CD4-positive, alpha-beta T cell treated with Interleukin-15 for 4 hours (primary cell): ENCODE measurements at places on chromosomes 12 and 14.

GRCh38 chr14:92617581-92617980, 104.0 kb downstream of the RIN3 start:
- no peak for DNase-seq

- no peak for DNase-seq
Observed at GRCh38 chr12:80704420-80704819, 3.0 kb upstream of the MYF6 start.

- DNase-seq: no peak
Observed at GRCh38 chr14:34055157-34055950, 104.5 kb upstream of the EGLN3 start.

DNA sequence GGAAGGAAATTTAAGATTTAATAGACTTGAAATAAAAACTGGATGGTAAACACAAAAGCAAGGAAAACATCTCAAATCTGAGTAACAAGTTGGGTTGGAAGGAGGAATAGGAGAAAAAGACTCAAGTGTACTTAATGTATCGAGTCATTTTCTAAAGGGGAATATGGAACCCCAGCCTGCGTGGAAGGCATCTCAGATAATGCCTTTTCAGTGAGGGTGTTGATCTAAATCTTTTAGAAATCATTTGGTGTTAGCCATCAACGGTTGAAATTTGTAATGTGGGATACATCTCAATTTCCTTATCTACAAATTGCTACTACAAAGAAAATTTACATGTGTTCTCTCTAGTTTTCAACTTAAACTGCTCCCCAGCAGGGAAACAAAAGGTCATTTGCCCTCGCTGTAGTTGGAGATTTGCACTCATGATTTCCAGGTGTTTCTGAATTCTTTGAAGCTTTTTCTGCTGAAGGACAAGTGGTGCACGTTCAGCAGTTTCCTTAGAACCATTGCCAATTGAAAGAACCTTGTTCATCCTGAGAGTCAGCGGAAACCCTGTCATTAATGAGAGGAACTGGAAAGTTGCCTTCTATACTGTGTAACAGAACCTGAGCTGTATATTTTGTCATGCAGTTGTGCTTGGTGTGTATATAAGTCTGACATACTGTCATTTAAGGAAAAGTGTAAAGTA, 2.2 kb downstream of the PCBP2 start:
- no peak for DNase-seq

- no peak for DNase-seq
Observed at GRCh38 chr12:4700621-4701026, 19.6 kb upstream of the GALNT8 start.

GRCh38 chr14:65062096-65063075, 39.9 kb downstream of the MAX start:
- DNase-seq: no peak

GRCh38 chr12:122089077-122089476, 10.5 kb downstream of the MLXIP start:
- no peak for DNase-seq

GRCh38 chr14:65408113-65408512, 4.4 kb upstream of the FUT8 start:
- DNase-seq: no peak

- no peak for DNase-seq
Observed at GRCh38 chr14:96140952-96141351, 63.7 kb upstream of the BDKRB2 start.

DNA sequence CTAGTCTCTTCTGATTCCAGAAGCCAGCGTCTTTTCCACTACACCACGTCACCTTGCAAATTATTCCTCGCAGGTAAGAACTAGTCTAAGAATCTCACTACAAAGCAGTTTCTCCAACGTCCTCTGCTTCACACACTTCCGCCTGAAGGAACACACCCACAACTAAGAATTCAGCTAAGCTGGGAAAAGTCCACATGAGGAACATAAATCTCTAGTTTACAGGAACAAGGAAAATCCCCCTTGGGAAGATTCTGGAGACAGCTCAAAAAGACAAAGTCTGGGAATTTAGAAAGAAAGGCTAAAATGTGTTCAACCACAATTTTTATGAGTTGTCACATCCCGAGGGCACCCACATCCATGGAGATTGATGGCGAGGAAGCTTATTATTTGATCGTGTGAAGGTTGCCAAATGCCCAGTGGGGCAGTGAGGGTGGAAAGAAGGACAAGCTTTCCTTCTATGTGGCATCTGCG, 780.2 kb upstream of the TBX3 start:
- DNase-seq: no peak

DNA sequence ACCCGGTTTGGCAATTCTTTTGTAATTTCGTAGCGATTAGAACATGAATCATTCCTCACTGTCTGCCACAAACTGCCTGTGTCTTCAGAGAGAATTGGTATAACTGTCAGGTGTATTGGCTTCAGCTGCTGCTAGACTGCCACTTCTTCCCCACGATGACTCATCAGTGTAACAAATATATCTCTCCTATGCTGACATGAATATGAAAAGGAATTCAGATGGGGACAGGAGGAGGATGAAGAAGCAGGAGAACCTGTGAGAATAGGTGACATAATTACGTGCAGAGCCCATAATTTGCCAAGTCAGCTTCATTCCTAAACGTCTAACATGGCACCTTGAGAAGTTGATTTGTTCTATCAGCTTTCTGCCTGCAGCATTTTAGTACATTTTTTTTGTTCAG, 64.9 kb downstream of the FRMD6 start:
- no peak for DNase-seq

DNA sequence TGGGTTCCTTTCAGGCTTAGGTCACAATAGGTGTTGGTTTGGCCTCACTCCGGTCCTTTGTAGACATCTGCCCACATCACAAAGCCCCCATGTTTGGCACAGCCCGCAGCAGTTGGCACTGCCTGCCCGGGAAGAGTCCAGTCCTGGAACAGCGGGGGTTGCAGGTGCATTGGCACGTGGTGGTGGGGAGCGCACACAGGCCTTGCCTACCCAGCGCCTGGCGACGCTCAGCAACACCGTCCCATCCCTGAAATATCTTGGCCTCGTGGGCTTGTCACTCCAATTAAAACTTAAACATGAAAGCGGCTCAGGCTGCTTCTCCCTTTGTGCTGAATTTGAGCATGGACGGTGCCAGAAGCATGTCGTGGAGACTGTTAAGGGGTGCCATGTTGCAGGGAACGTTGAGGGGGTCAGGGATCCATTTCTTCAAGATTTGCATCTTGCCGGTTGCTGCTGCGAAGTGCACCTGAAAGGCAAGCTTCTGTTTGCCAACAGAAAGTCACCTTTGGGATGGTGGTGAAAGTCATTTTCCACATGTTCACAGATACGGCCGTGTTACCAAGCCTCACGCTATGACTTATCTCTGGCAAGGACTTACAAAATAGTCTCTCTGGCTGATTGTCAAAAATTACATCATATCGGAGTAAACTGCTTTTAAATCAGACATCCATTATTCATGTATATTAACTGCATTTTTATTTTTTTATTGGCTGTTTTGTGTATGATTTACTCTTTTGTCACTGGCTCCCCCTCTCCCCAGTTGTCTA, 91.5 kb downstream of the FBXW8 start:
- DNase-seq: no peak

GRCh38 chr14:32559048-32559447, 229.9 kb downstream of the AKAP6 start:
- DNase-seq: no peak

DNA sequence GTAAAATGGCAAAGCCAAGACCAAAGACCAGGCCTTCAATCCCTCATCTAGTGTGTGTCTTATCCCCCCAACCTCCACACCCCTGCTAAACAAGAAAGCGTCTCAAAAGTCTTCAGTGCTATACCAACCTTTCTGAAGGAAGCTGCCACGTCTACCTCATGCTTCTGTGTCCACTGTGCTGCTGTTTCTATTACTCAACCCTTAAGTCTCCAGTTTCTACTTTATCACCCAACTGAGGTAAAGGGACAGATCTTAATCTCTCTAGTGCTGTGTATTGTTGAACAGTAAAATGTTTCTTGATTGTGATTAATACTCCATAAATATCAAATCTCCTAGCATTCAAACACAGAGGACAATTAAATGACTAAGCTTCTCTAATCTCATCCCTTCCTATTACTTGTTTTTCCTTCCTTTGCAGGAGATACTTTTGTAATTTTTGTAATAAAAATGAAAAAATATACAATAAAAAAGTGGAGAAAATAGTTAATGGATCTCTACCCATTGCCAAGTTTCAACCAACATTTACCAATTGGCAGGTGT, 23.3 kb downstream of the BTBD7 start:
- no peak for DNase-seq

DNA sequence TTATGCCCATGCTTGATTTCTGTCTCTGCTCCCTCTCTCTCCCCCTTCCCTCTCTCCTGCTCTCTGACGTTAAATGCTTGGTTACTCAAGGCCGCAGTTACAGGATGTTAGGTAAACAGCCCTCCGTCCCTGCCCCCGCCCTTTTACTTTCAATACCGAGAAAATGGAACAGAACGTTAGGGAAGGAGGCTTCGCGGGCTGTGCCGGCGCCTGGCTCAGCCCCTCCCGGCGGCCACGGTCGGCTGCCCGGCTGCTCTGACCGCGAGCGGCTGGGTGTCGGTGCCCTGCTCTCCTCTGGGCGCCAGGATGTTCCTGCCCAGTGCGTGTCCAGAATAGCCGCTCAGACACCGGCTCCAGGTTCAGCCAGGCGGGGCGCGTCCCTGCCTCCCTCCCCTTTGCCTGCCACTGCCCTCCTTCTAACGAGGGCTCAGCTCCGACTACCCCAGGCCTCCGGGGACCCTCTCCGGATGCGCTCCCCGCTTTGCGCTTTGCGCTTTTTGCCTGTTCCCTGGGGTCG, 166.1 kb downstream of the ADCK1 start:
- no peak for DNase-seq

- peak; percentile 70 for DNase-seq
Observed at GRCh38 chr12:54749191-54749818, 101.1 kb upstream of the DCD start.

DNA sequence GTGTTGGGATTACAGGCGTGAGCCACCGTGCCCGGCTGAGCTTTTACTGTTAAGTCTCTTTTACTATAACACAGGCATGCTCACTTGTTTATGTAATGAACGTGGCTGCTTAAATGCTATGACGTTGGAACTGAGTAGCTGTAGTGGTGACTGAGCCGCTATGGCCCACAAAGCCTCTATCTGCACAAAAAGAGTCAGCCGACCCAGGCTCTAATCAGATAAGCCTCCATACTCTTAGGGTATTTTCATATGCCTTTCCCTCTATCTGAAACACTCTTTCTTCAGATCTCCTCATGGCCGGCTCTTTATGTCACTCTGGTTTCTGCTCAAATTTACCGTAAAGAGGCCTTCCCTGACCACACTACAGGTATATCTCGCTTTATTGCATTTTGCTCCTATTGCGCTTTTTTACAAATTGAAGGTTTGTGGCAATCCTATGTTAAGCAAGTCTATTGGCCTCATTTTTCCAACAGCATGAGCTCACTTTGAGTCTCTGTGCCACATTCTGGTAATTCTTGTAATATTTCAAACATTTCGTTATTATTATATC, 8.0 kb downstream of the SLC2A14 start:
- DNase-seq: no peak

GRCh38 chr12:6041891-6042290, 82.6 kb downstream of the VWF start:
- no peak for DNase-seq

- no peak for DNase-seq
Observed at GRCh38 chr12:39127401-39127800, 222.0 kb upstream of the CPNE8 start.

- no peak for DNase-seq
Observed at GRCh38 chr12:131364903-131365820, 345.7 kb upstream of the SFSWAP start.

- peak; percentile 61 for DNase-seq
Observed at GRCh38 chr12:54390668-54391551, 6.4 kb upstream of the ZNF385A start.

DNA sequence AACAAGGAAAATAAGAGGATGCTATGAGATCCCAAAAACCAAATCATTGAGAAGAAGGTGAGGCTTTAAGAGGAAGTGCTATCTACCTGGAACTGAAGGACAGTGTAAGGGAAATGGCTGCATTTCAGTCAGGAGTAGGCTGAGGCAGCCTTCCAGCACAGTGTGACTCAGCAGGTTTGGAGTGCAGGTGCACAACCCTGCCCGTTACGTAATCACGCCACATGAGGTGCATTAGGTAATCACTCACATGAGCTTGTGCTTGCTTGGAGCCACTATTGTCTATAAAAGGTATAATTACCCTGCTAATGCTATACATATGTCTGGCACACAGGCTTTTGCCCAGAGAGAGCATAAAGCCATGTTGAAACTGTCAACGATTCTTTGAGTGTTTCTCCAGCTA, 74.9 kb downstream of the DIO2 start:
- no peak for DNase-seq

DNA sequence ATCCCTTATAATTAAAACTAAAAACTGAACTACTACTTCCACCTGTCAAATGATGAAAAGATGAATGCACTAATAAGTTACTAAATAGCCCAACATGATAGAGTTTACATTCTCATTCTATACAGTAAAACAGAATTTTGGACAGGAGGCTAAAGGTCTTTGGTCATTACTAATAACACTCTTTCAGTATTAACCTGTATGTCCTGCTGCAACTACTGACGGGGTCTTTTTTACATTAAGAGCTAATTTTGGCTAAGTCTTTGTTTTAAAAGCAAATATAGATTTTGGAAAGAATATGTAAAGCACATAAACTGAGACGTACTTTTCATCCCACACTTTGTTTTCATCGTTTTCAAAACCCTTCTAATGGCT, 175.4 kb upstream of the CDKN3 start:
- no peak for DNase-seq

DNA sequence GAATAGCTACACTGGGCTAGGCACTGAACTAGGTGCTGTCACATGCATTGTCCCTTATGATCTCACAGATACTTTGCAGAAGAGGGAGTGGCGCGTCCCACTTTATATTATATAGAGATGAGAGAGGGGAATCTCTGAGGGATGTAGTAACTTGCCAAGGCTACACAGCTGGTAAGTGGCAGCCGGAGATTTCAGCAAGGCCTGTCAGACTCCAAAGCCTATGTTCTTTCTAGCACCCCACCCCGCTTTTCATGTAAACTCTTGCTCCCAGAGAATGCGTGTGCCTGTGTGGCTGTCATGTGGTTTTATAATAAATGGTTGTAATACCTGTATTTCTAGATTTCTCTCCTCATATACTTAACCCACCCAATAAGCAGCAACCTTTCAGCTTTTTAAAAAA, 39.1 kb downstream of the WDR20 start:
- no peak for DNase-seq

GRCh38 chr12:10214136-10214894, 1.6 kb downstream of the GABARAPL1 start:
- peak; percentile 26 for DNase-seq

- no peak for DNase-seq
Observed at GRCh38 chr12:3207175-3207574, 130.0 kb downstream of the TSPAN9 start.

DNA sequence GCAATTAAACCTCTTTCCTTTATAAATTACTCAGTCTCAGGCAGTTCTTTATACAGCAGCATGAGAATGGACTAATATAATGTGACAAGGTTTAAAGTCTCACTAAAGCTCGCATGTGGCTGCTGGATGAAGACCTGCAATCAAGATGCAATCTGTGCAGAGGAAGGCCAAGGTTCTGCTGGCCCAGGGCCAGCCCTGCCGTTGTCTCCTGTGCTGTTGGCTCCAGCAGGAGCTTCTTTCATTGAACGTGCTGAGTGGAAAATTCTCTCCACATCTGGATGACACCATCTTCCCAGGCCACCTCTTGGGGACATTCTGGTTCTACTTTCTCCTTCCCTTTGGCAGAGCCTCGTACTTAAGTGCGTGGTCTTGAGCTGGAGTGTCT, 742.2 kb downstream of the VRK1 start:
- no peak for DNase-seq
